NB4 (cell line): ENCODE measurements at places on chromosomes 4 and X.

DNA sequence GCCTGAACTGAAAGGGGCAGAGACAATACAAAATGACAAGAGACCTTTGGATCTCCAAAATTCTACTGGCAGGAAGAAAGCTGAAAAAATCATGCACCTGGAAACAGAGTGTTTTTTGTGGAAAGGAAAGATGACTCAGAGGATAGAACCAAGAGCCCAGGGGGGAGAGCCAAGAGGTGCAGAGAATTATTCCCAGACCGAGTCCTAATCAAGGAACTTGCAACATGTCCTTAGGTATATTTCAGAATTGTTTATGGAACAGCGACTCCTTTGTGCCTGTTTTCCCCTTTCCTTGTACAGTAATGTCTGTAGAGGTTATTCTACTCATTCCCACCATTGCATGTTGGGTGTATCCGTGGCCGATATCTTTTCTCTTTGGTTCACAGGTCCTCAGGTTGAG lies 71.7 kb downstream of the YIPF6 start:
- no peak for DNase-seq

DNA sequence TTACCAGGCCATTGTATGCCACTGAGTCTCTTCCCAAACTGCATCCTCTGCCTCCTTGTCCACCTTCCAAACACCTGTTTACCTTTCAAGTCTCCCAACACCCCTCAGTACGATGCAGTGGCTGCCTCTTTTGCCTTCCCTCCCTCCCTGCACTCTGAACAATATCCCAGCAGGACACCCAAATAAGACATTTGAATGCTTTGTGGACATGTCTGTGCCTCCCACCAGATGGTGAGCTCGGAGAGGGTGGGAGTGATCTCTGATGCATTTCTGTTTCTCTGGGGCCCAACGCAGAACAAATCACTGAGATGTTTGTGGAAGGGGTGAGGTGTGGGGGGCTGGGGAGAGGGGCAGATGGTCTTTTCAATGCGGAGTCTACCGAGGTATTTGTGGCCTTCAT lies 33.4 kb downstream of the PJA1 start:
- no peak for DNase-seq

GRCh38 chr4:182449186-182449929 lies 206.2 kb downstream of the TENM3 start:
- DNase-seq, result no peak

- DNase-seq, result no peak
These were observed 729.5 kb upstream of the LCORL start for GRCh38 chr4:18751083-18751482.

DNA sequence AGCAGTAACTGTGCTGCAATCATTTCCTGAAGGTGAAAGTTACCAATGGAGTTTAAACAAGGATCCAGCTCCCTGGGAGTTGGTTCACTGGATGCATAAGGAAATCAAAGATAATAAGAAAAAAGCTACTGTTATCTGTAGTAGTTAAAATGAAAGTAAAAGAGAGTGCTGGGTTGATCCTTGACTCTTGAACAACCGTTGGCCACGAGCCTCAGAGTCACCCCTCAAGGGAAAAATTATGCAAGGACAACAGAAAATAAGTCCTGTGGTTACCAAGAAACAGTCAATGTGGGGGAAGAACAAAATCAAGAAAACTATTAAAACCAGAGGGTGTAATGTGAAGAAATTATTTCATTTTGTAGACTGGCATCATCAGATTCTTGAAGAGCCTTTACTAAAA lies 49.7 kb upstream of the DDIT4L start:
- DNase-seq, result peak; percentile 63

DNA sequence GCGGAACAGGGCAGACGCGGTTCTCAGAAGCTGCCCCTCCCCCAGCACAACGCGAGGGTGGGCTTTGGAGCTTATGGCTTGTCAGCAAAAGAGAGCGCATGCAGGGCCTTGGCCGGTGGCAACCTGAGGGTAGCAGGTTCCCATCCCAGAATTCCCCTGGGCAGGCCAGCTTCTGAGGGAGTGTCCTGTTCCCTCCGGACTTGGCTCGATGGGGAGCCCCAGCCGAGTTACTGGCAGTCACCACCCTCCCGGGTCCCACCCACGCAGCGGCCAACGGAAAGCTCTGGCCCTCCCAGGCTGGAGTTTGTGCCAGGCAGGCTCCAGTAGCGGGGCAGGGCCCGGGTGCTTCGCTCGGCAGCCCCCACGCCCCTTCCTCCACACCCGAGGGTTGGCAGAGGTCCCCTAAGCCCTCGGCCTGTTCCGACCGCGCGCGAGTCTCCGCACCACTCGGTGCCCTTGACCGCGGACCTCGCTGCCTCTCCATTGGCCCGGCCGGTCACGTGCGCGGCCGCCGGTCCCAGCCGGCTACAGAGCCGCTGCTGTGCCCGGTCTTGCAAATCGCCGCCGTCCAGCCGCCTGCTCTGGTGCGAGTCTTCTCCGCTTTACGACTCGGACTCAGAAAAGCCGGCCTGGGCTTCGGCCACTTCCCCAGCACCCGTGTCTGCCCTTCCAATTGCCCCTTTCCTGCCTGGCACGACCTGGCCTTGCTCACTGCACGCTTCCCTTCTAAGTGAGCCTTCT lies 20.9 kb upstream of the MTM1 start:
- DNase-seq, result peak; percentile 60

DNA sequence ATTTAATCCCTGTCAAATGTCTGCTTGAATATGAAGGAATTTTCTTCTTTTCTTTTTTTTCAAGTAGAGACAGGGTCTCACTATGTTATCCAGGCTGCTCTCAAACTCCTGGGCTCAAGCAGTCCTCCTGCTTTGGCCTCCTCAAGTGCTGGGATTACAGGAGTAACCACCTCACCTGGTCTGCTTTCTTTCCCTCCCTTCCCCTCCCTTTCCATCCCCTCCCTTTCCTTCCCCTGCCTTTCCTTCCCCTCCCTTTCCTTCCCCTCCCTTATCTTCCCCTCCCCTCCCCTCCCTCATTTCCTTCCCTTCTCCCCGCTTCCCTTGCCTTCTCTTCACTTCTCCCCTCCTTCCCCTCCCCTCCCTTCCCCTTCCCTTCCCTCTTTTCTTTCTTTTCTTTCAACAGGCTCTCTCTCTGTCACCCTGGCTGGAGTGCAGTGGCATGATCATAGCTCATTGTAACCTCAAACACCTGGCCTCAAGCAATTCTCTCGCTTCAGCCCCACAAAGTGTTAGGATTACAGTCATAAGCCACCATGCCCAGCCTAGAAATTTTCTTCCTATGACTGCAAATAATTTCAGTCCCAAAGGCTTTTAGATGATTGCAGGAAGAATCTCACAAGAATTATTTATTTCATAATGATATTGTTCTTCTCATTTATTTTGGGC lies 168.9 kb downstream of the AASDH start:
- DNase-seq, result no peak

GRCh38 chr4:101864660-101865059 lies 74.1 kb downstream of the BANK1 start:
- DNase-seq, result no peak
